ENCODE measurements at places on chromosomes 4 and X.

- ATAC-seq = no peak
Measured at GRCh38 chr4:73828956-73829355, 7.5 kb upstream of the CXCL6 start.

GRCh38 chr4:78591404-78591803 is 39.8 kb downstream of the ANXA3 start:
- ATAC-seq = no peak

GRCh38 chrX:119685225-119686066 is 7.5 kb downstream of the SEPTIN6 start:
- ATAC-seq = peak; percentile 74

DNA sequence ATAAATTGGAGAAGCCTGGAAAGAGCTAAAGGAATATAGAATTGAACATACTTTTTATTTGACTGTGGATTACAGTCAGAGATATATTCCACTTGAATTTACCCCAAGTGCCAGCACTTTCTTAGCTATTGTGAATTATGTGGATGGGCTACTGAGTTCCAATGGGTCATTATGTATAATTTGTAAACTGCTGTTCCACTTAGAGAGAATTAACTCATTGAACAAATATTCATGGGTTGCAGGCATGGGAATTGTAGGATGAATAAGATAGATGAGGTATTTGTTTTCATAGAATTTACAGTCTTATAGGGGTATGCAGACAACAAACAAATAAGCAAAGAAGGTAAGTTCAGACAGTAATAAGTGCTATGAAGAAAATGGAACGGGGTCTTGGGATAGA is 195.7 kb downstream of the SHROOM3 start:
- no peak for ATAC-seq

- peak; percentile 51 for ATAC-seq
Measured at GRCh38 chr4:186844059-186844681, 120.5 kb upstream of the FAT1 start.

DNA sequence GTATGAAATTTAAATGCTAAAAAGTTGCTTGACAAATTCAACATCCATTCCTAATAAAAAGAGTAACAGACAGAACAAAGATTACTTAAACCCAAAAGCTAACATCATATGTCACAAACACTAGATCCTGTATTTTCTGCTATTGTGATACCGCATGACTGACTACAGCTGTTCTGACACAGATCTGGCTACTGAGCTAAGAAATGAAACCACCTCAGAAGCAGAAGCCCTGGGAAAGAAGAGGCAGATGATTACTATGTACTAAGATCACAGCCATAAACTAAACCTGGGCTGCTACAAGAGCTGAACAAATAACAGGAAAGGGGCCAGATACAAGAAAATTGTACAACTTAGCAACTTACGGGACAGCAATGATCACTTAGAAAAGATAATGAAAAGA is 9.4 kb downstream of the LETM1 start:
- no peak for ATAC-seq

GRCh38 chrX:30589146-30589888 is 11.8 kb upstream of the TASL start:
- no peak for ATAC-seq

DNA sequence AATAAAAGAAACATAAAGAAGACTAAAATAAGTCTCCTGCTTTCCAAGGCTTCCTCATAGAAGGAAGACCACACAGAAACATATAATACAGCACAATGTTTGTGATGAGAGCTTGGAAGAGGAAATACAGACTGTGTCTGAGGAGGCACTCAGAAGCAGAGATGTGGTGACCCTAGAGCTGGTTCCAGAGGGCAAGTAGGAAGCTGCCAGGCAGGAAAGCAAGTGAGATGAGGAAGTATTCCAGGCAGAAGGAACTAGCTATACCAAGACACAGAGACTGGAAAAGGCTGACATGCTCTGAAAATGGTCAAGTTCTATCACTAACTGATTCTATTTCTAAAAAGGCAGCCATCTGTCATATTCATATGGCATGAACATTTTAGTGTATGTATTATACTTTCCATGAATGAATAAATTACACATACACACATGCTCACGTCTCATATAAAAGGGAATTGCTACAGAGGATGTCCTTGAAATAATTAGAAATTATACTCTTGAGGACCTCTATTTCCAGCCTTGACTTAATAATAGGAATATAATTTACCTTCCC is 16.6 kb upstream of the HSFX2 start:
- no peak for ATAC-seq

DNA sequence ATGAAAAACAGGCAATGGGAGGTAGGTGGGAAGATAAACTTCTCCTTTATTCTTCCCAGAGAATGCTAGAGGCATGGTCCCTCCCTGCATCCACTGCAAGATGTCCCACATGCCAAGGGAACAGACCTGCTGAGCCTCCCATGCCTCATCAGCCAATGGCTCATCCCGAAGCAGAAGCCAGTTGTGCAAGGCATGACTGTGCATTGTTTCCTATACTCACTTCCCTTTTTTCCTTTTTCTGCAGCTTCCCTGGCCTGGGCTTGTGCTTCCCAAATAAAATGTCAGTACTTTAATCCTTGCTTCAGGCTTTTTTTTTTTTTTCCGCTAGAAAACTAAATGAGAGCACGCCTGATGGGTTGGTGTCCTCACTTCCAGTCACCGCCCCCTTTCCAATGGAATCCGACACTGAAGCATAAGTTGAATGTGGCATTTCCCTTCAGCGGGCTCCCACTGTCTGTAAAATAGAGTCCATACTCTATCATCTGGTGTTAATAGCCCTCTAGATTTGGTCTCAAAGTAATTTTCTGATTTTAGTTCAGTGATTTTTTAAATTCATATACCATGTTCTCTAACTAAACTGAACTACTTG is 239.0 kb upstream of the JADE1 start:
- ATAC-seq = peak; percentile 73

- no peak for ATAC-seq
Measured at GRCh38 chr4:117983541-117984365, 50.5 kb upstream of the NDST3 start.

DNA sequence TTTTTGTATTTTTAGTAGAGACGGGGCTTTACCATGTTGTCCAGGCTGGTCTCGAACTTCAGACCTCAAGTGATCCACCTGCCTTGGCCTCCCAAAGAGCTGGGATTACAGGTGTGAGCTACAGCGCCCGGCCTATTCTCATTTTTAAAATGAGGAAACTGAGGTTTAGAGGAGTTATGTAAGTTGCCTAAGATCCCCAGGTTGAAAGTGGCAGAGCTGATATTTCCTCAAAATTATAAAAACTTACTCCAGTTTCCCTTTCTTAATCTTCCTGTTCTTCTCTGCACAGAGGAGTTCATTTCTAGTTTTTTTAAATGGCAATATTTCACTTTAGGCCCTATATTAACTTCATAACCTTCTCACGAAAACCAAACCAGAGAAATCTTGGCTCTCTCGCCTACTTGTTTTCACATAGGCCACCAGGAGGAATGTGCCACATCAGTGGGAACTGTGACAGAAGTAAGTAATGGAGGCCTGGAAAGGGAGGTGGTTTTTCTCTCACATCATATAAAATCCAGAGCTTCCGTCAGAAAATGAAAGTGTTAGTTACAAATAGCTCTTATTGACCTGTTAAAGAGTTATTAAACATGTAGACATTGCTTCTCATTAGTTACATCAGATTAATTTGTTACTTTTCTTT is 16.1 kb upstream of the RS1 start:
- no peak for ATAC-seq

All from gastroesophageal sphincter (tissue), 4 donors.